ENCODE measurements at places on chromosomes 16 and 17.

GRCh38 chr17:55758171-55758570 is 7.3 kb downstream of the PCTP start:
- DNase-seq: no peak

GRCh38 chr16:21628772-21629171 is 23.6 kb downstream of the IGSF6 start:
- DNase-seq: peak; percentile 52

- peak; percentile 46 for DNase-seq
Observed at GRCh38 chr17:72725433-72726068, 366.9 kb downstream of the SLC39A11 start.

GRCh38 chr16:69171325-69172084 is 15.5 kb upstream of the SNTB2 start:
- no peak for DNase-seq

- DNase-seq: no peak
Observed at GRCh38 chr16:68436581-68436980, 11.7 kb downstream of the SMPD3 start.

- no peak for DNase-seq
Observed at GRCh38 chr17:21127509-21128077, 829 bp downstream of the DHRS7B start.

- no peak for DNase-seq
Observed at GRCh38 chr17:70544317-70544716, 375.0 kb downstream of the KCNJ2 start.

- no peak for DNase-seq
Observed at GRCh38 chr17:82449131-82449882, 1.2 kb downstream of the CYBC1 start.

GRCh38 chr17:46028981-46029565 is 30.0 kb downstream of the STH start:
- DNase-seq: no peak

GRCh38 chr17:6356562-6356961 is 78.4 kb downstream of the AIPL1 start:
- no peak for DNase-seq

GRCh38 chr16:12330946-12331345 is 354.4 kb downstream of the SNX29 start:
- DNase-seq: no peak

DNA sequence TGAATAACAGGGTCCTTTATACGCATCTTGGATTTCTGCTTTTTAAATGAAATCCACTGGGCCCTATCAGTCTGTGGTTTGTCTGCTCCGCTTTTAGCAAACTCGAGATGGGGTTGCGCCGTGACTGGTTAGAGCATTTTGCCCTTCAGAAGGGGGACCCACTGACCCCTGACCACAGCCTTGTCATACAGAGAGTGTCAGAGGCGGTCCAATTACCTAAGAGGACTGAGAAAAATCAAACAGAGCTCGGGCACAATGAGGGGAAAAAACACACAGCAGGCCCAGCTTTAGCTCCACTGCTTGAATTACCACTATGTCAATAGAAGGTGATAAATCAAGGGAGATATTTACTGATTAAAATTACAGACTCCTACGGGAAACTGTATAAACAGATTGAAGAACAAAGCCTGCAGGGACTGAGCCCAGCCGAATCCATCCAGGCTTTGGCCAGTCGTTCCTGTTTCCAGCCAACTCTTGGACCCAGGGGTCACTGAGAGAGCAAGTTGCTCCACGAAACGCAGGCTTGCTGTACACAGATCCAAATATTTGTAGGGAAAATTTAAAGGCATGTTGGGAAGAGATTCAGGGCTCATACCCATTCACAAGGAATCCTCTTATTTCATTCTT is 131.9 kb upstream of the ZFHX3 start:
- DNase-seq: no peak

GRCh38 chr16:56191835-56192634 is 746 bp downstream of the GNAO1 start:
- no peak for DNase-seq
